Naive thymus-derived CD4-positive, alpha-beta T cell (primary cell): ENCODE measurements at places on chromosomes 5 and 9. TPM values are rescaled to one million over a fixed set of nuclear protein-coding genes. Genes with fewer than 3 reads are reported as not detected.

- no peak for DNase-seq
Measured at GRCh38 chr5:82278711-82279370, 687 bp upstream of the RPS23 start.

- DNase-seq = no peak
Measured at GRCh38 chr9:99180662-99181061, 41.1 kb downstream of the ALG2 start.

GRCh38 chr5:179251276-179251969 is 93.8 kb downstream of the ADAMTS2 start:
- DNase-seq = peak; percentile 19

IGIP gene
- 15.1 TPM for total RNA-seq
